D341Med (cell line): ENCODE measurements at places on chromosomes 4 and X.

DNA sequence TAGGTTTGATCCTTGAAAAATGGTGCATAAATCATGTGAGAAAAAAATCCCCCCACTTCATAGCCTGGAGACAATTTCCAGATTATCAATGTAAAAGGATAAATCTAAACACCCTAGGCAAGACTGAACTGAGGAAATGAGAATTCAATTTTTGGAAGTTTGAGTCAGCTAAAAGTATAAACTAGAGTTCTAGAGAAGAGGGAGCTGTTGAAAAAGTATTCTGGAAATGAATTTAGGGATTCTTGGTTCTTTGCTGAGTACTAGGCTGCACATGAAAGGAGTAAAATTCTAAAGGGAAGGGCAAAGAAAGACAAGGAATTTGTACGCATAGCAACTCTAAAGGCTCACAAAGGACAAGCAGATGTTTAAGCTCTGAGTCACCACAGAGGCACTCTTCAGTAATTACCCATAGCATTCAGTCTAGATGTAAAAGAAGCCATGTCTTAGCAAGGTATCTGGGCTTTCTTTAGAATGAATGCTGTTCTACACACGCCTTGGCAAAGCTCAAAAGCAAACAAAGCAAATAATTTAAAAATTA is 896.5 kb downstream of the PDHA2 start:
- no peak for DNase-seq

DNA sequence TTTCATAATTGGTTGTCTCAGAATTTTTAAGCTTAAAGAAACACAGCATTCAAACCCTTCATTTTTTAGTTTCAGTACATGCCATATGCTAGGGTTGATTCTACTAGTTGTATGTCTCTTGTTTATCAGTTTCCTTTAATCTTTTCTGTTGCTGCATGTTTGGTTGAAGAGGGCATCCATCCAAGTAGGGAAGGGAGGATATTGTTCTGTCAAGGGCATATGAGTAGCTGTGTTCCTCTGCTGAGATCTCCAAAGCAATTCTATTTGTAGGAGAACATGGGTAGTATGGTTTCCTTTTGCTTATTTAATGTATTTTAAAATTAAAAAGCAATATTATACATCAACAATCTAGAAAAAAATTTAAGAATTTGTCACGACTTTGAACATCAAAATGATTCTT is 167.7 kb downstream of the FHIP1A start:
- no peak for DNase-seq

- peak; percentile 16 for DNase-seq
Observed at GRCh38 chr4:123244137-123244536, 152.5 kb upstream of the SPRY1 start.

DNA sequence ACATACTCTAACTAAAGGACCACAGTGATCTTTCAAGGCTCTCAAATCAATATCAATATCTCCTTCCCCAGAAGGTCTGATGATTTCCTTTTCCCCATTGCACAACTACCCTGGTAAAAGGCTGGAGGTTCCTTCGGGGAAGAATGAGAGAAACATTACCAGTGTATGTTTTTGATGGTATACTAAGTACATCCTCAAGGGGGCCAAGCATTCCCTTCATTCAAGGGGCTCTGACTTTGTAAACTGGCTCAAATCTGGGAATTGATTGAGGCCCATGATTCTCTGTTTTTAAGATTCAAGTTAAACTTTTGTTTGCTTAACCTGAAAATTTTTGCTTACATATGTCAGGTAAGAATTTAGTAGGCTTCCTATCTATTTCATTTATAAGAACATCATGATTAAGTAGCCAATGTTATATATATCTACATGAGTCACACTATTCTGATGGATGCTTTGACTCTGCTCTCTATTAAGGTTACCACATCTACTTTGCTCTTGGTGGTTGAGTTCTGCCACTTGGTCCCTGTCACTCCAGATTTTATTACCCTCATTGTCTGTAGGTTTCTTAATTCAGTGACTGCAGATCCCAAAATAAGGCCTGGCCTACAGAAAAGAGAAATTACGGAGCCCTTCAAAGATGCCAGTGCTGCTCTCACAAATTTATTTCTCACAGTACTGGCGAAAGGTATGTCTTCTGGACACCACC is 16.4 kb upstream of the GUCY1B1 start:
- no peak for DNase-seq

DNA sequence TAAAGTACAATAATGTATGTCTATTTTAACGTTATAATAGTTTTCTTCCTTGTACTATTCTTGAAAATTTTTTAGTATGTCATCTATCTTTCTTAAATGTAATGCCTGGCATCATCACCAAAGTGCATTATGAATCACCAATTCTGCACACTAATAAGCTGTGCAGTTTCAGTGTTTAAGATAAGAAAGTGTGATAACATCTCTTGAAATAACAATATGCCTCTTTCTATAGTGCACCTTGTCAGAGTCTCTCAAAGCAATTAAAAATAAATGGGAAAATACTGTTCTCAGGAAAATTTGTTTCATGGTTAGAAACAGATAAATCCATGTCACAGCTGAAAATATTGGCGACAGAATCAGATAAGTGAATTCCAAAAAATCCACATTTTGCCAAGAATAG is 457.4 kb upstream of the PCDH10 start:
- no peak for DNase-seq

GRCh38 chrX:26562156-26562555 is 346.2 kb downstream of the MAGEB5 start:
- no peak for DNase-seq

- DNase-seq = no peak
Observed at GRCh38 chrX:153878969-153879653, 6.9 kb downstream of the L1CAM start.

- no peak for DNase-seq
Observed at GRCh38 chr4:163611784-163612445, 117.4 kb downstream of the TMA16 start.

DNA sequence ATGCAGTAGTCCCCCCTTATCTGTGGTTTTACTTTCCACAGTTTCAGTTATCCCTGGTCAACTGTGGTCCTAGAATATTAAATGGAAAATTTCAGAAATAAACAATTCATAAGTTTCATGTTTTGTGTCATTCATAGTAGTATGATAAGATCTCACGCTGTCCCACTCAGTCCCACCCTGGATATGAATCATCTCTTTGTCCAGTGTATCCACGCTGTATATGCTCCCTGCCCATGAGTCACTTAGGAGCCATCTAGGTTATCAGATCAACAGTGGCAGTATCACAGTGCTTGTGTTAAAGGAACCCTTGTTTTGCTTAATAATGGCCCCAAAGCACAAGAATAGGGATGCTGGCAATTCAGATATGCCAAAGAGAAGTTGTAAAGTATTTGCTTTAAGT is 16.2 kb upstream of the SYTL4 start:
- no peak for DNase-seq

- DNase-seq = no peak
Observed at GRCh38 chr4:108601532-108601931, 18.8 kb upstream of the RPL34 start.

- DNase-seq = no peak
Observed at GRCh38 chrX:11585174-11585573, 80.5 kb downstream of the ARHGAP6 start.

GRCh38 chr4:38774181-38774955 is 8.4 kb downstream of the TLR10 start:
- DNase-seq = no peak

DNA sequence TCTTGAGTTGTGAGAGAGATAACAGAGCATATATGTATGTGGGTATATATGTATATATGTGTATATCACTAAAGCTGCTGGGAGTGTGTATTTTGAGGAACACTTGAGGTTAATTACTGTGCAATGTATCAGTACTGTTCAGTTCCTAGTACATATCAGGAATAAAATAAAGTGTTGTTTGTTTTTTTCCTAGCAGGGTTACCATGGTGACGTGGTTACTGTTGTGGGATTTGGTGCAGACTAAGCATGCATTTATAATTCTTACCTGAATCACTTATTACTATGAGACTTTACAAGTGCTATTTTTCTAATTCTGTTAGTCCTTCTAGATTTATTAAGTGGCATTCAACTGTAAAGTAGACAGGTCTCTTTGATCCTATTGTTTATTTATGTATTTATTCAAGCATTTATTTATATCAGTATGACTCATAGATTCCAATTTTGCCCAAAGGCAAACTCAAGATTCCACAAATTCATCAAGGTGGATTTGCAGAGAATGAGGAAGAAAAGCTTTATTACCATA is 26.9 kb upstream of the BEX4 start:
- DNase-seq = no peak

DNA sequence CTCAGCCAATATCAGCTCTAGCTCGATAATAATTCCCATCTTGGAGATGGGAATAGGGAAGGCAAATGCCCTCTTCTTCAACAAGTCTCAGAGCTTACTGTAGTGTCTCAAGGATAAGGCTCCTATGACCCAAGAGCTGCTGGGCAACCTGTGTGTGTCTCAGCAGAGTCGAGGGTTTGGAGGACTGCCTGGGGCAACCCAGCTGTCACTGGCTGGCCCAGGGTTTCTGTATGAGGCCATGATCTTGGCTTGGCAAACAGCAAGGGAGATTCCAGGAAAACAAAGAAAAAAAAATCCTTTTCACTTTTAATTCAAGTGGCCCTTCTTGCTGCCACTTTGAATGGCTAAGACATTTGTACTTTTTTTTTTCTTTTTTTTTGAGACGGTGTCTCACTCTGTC is 34.4 kb downstream of the TMSB4X start:
- no peak for DNase-seq

DNA sequence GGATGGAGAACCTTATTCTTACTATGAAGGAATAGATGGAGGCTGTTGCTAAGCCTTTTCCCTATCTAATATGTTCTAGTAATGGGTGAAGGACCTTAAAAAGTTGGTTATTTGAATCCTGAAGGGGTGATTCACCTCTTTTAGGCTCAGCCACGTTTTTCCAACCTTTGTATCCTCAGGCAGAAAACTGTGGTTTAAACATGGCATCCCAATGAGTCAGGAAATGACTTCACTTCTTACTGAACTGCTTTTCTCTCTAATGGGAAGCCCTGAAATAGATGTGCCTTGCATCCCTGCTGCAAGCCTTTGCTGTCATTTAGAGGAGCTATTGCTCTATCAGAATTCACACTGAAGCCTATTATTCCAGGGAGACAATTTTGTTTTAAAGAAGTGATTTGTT is 191.0 kb upstream of the ARX start:
- no peak for DNase-seq

GRCh38 chr4:2923668-2924173 is 39.5 kb downstream of the NOP14 start:
- DNase-seq = no peak

GRCh38 chr4:182145334-182145905 is 97.8 kb upstream of the TENM3 start:
- DNase-seq = no peak

DNA sequence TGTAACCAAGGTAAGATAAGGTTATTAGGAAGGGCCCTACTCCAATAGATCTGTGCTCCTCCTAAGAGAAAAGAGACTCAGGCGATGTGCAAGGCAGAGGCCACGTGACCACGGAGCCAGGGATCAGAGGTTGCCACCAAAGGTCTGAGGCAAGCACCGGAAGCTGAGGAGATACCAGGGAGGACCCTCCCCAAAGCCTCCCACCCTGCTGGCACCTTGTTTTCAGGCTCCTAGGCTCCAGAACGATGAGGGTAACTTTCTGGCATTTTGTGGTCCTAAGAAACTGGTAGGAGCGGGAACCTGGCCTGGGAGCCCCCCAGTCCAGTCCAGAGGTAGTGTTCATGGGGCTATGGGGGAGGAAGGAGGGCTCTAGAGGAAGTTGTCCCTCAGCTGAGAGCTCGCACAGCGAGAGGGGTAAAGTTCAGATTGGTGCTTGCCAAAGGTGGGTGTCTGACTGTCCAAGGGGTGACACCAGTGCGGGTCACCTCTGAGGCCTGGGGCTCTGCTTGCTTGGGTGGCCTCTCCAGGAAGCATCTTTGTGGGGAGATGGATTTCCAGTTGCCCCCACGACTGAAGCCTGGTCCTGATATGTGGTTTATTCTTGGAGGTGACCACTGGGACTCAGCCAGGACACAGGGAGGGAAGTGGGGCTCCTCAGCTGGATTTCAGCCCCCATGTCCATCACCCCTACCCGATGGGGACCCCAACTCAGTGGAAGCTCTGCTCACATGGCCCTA is 7.5 kb upstream of the LETM1 start:
- no peak for DNase-seq

DNA sequence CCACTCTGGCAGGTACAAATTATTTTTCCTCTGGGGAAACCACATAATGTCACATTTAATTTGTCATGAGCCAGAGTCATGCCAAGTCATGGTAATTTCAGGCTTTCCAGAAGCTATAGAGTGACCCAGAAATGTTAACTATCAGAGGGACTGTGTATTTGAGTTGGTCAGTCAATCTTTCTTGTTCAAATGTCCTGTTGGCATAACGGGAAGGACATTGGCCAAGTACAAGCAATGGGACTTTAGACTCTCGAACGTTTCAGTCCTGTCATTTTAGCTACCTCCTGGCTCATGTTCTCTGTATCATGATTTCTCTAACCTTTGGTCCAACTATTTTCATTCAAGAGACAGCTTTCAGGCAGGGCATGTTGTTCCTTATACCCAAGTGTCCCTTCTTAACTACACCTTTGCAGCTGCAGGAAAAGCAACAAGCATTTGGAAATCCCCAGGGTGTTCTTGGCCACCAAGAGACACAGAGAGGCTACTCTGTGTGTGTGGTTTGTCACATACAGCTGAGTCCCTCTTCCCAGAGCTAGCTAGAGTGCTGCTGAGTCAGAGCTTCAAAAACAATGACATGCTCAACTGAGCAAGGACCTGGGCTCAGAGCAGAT is 142.6 kb downstream of the EGF start:
- DNase-seq = no peak

GRCh38 chrX:40207626-40208025 is 109.9 kb upstream of the BCOR start:
- no peak for DNase-seq

- no peak for DNase-seq
Observed at GRCh38 chr4:137394018-137394417, 138.3 kb downstream of the PCDH18 start.

DNA sequence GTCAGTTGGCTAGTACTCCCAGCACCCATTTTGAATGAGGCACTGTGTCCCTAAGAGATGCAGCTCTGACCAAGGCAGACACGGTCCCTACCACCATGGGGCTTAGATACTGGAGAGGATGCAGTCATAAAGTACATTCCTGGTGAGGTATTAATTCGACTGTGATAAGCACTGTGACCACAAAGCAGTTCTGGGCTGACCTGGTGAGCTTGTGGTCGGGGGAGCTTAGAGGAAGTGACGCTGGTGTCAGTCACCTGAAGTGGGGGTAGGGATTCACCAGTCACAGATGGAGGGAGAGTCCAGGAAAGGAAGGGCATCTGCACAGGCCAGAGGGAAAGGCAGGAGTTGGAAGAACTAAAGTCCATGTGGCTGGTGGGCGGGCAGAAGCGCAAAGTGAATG is 15.8 kb upstream of the CLTRN start:
- DNase-seq = no peak
